ENCODE measurements at places on chromosomes 6 and 20.

DNA sequence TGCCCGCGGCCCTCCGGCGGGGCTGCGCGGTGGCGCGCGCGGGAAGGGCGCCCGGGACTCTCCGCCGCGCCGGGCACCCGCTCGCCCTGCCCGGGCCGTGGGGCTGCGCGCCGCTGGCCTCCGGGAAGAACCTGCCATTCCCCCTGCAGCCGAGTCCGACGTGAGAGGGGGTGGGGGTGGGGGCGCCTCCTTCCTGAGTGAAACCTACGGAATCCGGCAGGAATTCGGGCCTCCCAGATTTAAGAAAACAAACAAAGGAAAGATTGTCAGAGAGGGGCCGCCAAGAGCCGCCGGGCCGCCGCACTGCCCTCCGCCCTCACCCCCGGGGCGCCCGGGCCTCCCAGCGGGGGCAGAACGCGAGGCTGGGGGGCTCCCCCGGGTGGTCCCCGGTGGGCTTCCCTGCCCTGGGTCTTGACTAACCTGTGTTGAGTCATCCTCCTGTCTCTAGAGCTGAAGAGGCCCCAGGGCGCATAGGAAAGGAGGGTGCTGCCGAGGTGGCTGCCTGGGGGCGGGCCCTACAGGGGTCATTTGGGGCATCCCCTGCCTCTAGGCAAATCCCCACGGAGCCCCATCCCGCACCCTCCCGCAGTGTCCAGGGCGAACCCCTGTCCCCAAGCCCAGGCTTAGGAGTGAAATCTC is 42.2 kb upstream of the FOXP4 start:
- DNase-seq = no peak

DNA sequence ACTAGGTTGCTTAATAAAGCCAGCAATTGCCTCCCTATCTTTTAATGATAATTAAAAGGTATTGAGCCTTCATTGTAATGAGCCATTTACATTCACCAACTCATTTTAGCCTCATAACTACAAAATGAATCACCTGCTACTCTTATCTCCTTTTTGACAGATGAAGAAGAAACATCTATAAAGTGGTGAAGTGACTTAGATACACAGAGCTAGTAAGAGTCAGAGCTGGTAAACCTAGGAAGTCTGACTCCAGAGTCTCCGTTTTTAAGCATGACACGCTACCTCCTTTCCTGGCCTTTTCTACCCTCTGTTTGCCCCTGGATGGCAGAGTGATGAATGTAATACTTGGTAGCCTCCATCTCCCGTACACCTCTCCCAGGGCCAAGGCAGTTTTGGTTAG is 93.5 kb downstream of the SPTLC3 start:
- DNase-seq = no peak

GRCh38 chr20:31860390-31861134 is 9.8 kb downstream of the DUSP15 start:
- no peak for DNase-seq

- DNase-seq = no peak
These were observed 13.4 kb downstream of the LINC00237 start for GRCh38 chr20:21092806-21093205.

DNA sequence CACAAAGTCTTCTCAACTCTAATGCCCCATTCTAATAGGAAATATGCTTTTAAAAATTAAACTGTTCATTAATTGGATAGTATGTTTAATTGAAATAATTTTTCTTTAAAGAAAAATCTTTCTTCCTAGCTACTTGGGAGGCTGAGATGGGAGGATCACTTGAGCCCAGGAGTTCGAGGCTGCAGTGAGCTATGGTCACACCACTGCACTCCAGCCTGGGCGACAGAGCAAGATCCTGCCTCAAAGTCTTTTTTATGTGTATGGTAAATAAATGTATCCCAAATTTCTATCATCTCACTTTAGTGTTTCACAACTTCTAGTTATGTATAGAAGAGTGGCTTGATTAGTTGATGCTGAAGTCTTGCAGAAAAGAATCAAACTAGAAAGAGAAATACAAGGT is 4.5 kb downstream of the DSE start:
- DNase-seq = no peak

DNA sequence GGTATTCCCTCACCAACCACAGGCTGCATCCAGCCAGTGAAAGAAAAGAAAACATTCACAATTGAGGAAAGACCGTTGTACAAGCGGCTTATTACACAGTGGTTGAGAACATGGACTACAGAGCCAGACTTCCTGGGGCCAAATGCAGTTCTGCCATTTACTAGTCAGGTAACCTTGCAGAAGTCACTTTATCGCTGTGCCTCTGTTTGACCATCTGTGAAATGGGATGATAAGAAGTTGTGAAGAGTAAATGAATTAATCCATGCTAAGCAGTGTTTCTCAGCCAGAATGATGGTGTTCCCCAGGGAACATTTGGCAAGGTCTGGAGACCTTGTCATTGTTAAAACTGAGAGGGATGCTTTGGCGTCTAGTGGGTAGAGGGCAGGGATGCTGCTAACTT is 14.8 kb downstream of the ARHGAP40 start:
- DNase-seq = no peak

DNA sequence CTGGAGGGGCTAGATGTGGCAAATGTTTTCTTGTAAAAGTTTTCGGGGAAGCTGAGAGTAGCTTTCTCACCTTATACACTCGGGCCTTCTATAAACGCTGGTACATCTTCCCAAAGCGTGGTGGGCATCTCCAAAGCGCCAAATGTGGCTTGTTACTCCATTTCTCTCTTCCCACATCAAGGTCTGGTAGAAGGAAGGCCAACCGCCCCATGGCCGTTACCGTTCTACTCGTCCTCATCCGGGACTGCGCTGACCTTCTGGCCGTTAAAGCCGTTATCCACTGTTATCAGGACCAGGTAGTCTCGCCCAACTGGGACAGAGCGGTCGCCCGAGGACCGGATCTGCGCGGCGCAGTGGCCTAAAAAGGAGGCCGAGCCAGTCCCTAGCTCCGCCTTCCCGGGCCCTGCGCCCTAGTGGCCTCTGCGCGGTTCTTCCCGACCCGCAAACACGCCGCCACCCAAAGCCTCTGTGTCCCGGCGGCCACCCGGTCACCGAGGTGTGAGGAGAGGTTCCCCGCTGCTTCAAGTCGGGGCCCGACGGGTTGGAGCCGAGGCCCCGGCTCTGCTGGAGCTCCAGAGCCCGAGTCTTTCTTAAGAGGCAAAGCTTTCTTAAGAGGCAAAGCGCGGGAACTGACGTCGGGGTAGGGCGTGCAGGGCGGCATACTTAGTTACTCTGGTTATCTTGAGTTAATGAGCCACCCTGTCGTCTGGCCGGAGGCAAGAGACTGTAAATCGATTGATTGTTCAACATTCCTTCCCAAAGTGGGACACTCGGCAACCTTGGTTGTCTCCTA is 90.5 kb downstream of the GPX5 start:
- no peak for DNase-seq

DNA sequence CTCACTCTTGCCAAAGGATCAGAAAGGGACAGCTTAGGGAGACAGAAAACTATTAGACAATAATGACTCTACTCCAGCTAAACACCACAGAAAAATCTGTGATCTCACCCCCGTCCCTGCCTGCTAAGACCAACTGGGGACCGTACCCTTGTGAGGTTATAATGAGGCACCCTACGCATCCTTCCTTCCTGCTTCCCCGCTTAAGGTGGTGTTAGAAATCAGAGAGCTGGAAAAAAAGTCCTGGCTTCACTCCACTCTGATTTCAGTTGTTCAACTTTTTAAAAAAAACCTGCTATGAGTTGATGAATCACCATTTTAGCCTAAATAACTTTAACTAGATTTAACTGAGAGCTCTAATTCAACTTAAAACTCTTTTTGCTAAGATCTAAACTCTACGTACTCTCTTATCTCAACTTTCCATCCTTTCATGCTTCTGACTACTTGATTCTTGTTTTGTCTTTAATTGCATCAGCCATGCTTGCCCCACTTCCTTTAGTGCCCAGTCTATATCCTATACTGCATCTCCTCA is 35.8 kb upstream of the TMEM14A start:
- DNase-seq = no peak

DNA sequence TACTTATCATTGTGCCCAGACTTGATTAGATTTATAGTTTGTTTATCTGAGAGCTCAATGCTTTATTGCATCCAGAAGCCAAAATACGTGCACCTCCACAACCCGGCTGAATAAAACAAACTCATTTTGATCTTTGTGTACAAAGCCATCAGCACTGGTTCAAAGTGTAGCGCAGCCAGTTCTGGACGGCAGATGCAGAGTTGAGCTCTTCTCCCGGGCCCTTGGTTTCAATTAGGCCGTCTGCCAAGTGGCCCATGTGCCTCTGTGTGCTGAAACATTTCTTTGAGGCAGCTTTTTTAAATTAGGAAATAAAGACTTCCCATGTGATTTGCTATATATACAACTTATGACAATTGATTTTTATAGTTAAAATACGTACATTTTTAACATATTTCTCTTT is 96.2 kb upstream of the RSPO3 start:
- no peak for DNase-seq

GRCh38 chr20:59850018-59850641 is 83.3 kb downstream of the SYCP2 start:
- peak; percentile 64 for DNase-seq

DNA sequence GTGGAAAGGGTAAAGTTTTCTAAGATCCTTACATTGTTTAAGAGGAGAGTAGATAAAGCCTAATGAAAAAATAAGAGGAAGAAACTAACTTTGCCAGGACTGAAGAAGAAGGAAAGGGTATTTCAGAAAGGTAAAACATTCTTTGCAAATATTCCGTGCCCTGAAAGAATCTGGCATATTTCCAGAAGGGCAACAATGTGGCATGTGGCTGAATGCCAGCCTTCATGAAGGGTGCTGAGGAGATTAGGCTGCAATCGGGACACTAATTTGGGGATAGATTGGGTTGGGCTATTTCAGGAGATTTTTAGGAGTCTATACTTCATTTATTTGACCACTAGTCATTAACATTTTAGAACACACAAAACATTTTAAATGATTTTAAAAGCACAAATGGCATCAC is 16.2 kb upstream of the UFL1 start:
- DNase-seq = no peak
